T-helper 22 cell (primary cell): ENCODE measurements at places on chromosomes 13 and 19.

- DNase-seq: no peak
These were observed 7.0 kb upstream of the TLE6 start for GRCh38 chr19:2970201-2970835.

DNA sequence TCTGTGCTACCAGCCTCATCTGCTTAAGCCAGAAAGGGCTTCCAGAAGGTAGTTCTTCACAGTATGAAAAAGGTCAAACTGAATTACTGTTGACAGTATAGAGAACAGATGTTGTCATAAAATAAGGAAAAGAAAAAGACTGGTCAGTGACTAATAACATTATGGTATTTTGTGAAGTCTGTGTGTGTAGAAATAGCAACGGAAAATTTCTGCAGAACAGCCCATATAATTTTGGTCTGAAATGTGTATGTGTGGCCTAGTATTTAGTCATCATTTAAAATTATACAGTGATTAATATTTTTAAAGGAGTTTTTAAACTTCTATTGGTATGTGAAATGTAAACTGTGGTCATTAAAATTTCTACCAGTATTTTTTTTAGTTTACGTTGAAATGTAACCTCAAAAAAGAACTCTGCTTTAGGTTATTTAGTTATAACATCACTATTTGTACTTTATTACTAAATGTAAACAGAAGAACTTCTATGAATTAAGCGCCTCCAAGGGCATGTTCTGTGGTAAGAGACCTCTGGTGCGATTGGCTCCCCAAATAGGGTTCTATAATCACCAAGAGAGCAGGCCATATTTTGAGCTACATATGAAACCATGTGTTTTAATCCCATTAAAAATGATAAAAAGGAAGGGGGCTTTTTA is 3.3 kb upstream of the GPR183 start:
- DNase-seq: no peak

GRCh38 chr19:49231804-49232203 is 74.2 kb downstream of the TRPM4 start:
- no peak for DNase-seq

DNA sequence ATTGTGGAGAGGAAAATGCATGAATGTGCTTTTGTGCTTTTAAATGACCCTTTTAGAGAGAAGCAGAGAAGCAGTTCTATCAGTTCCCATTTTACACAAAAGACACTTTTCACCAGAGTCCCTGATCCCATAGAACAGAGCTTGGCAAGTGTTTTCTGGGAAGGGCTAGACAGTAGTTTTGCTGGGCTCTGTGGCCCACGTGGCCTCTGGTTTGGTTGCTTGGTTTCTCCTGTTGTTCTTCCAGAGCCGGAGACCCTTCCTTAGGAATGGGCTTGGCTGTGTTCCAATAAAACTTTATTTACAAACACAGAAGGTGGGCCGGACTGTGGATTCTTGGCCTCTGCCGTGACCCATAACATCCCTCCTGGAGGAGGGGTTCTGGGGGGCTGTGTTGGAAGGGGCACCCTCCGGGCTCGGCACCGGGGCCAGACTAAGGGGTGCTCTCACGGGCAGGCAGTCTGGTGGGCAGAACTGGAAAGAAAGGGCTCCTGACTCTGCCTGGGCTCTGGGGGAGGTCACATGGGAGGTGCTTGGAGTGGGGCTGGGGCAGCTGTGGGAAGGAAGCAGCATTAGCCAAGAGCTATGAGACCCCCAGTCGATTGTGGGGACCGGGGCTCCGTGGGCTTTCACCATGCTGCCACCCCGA is 3.2 kb downstream of the SPPL2B start:
- DNase-seq: no peak

GRCh38 chr19:33515921-33516320 is 5.7 kb downstream of the PEPD start:
- DNase-seq: no peak

GRCh38 chr19:14039181-14039580 is 7.6 kb downstream of the IL27RA start:
- DNase-seq: no peak

GRCh38 chr19:17495639-17496296 is 15.7 kb upstream of the PGLS start:
- no peak for DNase-seq

- DNase-seq: no peak
These were observed 321 bp upstream of the ZNF222 start for GRCh38 chr19:44024900-44025216.

DNA sequence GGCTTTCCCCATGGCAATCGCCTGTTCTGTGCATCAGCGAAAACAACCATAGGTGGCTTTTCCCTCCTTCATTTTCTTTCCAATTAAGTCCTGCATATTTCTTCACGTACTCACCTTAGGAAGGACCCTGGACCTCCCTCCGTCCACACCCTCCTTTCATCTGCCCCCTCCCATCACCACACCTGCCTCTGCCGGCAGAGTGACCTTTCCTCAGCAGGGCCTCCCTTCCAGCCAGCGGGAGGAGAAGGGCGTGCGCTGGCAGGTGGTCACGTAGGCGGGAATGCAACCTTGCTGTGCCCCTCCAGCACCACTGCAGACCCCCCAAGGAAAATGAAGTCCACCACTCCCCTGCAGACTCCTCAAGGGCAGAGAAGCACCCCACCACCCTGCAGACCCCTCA is 61.1 kb downstream of the GSX1 start:
- DNase-seq: no peak

DNA sequence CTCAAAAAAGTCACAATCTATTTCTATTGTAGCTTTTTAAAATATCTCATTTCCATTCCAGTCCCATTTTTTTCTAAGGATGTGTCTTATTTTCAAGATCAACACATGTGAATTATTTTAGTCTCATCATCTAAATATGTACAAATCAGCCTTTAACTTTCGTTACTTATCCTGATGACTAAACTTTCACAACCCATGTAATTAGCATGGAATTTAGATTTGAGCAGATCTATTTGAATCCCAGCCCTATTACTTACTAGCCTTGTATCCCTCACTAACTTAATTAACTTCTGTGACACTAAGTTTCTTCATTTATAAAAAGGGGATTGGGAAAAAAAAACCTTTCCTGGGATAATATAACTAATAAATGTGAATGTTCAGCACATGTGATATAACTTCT is 81.1 kb downstream of the UFM1 start:
- no peak for DNase-seq

DNA sequence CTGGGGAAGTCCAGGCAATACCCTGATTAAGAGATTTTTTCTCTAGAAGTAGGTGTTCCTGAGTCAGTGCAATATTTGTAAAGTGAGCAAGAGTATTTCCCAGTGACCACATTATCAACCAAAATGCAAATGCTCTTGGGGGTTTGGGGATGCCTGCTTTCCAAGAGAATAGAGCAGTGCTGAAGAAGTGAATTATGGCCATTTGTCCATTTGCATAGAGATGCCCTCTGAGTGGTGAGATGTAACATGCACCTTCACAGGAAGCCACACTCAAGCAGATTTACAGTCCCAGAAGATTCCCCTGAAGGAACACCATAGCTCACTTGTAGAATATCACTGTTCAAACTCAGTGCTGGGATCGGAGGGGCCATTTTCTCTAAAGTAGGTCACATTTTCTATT is 71.8 kb downstream of the TNFSF11 start:
- DNase-seq: no peak

DNA sequence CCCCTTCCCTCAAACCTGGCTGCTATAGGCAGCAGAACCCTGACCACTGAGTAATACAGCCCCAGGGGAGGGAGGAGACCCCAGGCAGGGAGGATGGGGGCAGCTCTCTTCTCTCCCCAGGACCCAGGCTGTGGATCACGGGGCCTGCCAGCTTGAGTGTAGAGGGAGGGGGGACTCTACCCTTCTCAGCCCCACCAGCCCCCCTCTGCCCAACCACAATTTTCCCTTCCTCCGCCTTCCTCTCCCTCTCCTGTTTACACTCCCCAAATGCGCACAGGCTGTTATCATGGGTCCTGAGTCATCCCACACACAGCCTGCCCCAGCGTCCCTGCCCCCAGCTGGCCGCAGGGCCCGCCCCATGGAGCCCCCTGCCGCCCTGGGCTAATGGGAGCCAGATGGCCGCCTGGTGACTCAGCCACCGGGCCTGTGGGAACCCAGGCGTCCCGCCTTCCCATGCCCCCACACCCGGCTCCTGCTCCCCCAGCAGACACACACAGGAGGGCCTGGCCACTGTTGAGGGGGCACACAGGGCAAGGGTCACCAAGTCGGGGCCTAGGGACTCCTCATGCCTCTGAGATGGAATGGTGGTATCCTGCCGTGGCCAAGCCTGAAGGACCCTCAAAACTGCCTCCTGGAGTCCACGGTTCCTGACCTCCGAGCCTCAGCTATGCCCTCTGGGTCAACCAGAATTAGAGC is 13.6 kb downstream of the CCDC97 start:
- no peak for DNase-seq

DNA sequence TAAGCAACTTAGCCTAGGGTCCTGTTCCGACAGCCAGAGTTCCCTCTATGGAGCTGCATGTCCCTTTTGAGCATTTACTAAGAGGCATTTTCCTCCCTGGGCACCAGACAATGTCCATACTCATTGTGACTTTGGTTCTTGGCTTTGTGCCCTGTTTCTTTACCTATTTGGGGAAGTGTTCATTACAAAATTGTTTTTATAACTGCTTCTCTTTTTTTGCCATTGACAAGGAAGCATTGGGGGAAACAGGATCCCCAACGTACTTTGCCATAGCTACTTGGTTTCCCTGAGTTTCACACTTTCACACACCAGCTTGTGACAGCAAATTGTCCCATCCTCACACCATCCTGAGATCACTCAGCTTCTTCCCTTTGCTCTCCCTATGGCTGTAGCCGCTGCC is 81.1 kb upstream of the SIAH3 start:
- no peak for DNase-seq

- DNase-seq: no peak
These were observed 9.3 kb downstream of the MED16 start for GRCh38 chr19:883661-884211.
